Stimulated activated CD8-positive, alpha-beta memory T cell treated with anti-CD3 and anti-CD28 coated beads, Interleukin-4, amount 100 ng/mL, for 1 hour (primary cell): ENCODE measurements at places on chromosomes 5 and 9.

GRCh38 chr5:14442536-14442935 is 139.1 kb upstream of the OTULINL start:
- DNase-seq, result no peak

- DNase-seq, result no peak
Observed at GRCh38 chr5:17734011-17734410, 99.8 kb downstream of the TAF11L14 start.

DNA sequence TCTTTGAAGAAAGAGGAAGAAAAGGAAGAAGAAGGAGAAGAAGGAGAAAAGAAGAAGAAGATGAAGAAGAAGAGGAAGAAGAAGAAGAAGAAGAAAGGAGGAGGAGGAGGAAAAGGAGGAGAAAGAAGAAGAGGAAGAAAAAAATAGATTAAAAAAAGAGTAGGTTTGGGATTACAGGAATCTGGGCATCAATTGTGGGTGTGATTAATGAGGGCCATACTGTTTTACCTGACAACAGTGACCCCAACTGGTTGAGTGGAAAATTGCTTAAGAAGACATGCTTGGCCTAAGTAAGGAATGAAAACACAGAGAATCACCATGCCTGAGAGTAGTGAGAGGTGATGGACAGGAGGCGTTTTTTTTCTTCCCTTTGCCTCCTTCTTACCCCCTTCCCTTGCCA is 114.6 kb downstream of the FAM170A start:
- DNase-seq, result no peak

DNA sequence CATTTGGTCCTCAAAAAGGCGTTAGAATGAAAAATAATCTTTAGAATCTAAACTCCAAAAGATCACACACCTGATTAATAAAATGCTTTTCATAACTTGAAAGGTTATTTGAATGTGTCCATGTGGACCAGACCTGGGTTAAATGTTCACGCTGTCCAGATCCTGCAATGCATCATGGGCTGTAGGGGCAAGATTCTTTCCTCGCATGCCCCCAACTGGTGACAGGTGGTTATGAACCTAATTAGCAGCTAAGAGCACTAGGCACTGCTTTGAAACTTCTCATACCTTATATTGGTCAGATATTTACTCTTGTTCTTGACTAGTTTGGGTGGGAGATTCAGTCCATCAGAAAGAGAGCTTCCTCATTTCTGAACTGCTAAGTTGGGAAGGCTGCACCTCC is 19.3 kb upstream of the PIP5K1B start:
- no peak for DNase-seq

- DNase-seq, result no peak
Observed at GRCh38 chr9:137310189-137311052, 8.3 kb upstream of the NRARP start.

GRCh38 chr5:57736716-57737115 is 254.1 kb upstream of the ACTBL2 start:
- no peak for DNase-seq
